ENCODE measurements at places on chromosomes 11 and 22.
A peak's percentile ranks its signal among the peaks of the same experiment; 100 is the strongest.

GRCh38 chr11:134376150-134376921 is 35.7 kb downstream of the B3GAT1 start:
- DNase-seq = no peak

DNA sequence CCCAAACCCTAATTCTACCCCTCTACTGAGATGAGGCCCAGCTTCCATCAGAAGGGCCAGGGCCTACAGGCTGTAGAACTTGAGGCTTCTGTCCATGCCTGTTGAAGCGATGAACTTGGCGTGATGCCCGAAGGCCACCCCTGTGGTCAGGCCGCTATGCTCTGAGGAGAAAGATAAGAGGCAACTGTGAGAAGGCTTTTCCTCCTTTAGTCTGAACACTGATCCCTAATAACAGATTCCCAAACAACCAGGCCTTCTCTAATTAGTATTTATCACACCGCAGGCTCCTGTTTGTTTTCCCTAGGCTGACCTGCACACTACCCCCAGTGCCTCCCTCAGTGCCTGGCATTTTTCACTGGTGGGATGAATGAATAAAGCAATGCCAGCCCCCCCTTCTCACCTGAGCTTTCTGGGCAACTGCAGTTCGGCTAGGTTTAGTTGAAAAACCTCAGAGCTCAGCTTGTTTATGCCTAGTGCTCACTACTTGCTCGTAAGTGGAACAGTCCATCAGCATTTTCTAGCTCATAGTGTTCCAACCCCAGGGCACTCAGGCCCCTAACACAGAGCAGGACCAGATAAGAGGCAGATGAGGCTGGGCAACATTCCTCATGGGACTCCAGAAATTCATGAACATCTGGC is 15.2 kb downstream of the PRPF19 start:
- DNase-seq = no peak

GRCh38 chr22:29690476-29690875 is 29.3 kb upstream of the CABP7 start:
- peak; percentile 62 for DNase-seq

DNA sequence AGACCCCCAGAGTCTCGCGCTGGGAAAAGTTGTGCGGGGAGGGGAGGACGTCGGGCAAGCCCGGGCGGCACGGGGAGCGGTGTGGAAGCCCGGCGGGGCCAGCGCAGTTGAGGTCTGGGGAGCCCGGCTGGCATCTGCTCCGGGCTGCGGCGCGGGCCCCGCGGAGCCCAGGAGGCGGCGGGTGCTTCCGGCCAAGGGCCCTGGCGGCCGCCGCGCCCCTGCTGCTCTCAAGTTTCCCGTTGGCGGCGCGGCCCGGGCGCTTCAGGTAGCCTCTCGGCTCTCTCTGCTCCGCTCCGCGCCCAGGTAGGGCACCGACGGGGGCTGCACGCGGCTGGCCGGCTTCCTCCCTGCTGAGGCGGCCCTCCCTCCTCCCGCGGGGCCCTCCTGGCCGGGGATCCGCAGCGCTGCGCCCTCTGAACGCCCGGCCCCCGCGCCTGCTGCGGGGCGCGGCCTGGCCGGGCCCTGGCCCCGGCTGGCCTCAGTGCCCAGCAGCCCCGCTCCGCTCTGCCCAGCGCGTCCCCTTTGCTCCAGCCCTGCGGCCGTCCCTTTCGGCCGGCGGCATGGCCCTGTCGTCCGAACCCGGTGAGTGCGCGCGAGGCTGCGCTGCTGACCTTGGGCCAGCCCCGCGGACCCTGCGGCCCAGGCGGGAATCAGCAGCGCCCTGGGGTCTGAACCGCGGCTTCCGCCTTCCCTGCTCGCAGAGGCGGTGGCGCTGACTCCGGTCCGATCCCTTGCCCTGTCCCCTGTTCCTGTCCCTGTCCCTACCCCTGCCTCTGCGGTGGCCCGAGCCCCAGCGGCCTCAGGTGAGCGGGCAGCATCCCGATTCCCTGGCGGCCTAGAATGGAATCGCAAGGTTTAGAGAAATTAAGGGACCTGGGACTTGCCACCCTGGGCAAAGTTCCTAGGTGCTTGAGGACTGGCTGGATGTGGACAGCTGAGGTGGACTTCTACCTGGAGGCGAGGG is 4.3 kb upstream of the AMPD3 start:
- DNase-seq = peak; percentile 31

DNA sequence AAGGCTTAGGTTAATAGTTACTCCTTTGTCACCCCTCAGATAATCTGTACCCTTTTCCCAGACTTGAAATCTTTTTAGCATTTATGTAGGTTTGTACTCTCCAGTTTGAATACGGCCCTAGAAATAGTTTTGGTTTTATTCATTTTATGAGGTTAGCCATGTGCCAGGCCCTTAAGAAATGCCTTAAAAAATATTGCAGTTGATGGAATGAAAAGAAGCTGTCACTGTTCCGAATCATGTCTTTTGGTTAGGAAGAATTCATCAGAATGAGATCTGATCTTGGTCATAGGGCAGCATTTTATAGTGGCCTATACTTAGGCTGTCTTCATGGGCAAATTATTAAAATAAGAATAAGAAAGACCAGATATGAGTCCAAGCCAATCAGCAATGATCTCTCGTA is 14.8 kb upstream of the PRSS23 start:
- peak; percentile 84 for DNase-seq

- no peak for DNase-seq
Measured at GRCh38 chr22:47198801-47199251, 436.4 kb downstream of the TBC1D22A start.

DNA sequence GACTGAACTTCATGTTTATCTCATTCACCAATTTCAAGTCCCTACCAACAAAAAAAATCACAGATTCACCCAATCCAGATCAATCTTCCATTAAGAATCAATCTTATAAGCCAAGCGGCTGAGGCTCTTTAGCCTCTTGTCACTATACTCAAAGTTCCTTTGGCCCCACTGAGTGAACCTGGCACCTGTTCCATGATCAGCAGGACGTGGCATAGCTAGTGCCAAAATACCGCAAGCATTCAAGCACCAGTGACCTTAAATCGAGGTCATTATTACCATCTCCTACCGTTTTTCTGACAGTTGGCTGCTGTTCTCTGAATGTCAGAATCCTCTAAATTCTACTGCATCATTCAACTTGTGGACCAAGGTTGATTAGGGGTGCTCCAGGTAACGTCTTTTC is 141.2 kb downstream of the CADM1 start:
- no peak for DNase-seq

DNA sequence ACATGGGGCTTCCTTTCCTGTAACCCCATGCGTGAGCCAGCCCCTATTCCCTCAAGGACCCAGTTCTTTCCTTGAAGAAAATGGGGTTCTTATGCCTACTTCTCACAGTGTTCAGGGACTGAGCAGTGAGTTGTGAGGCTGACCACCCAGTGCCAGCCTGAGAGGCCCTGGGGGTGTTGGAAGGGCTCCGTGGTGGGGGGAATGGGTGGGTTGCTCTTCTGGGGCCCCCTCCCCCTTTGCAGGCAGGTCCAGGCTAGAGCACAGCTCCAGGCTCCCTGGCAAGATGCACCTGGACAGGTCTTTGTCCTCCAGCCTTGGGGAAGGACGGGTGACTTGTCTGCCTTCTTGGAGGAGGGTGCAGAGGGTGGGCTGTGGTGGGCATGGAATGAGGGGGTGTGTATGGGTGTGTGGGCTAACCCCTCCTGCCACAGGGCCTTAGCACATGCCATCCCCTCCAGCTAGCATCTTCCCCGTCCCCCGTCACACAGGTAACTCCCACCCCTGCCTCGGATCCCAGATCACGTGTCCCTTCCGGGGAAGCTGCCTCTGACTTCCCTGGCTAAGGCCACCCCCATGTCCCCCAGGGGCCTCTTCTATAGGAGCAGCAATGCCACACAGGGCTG is 64.6 kb downstream of the MYEOV start:
- no peak for DNase-seq

- DNase-seq = no peak
Measured at GRCh38 chr11:116712428-116712827, 60.4 kb downstream of the BUD13 start.

DNA sequence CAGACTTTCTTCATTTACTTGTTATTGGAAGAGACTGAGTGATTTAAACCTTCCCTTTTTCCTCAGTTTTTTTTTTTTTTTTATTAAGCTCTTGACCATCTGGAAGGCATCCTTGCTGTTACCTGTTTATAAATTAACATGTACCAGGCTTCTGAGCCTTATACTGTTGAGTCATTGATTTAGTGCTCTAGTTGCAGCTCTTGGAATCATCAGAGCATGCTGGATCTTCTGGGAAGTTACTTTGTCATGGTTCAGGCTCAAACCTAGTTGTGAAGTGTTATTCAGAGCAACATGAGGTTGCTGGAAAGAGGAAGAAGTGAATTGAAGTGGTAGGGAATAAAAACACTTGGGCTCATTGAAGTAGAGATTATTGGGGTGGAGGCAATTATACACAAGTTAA is 6.3 kb downstream of the ZDHHC5 start:
- no peak for DNase-seq

- no peak for DNase-seq
Measured at GRCh38 chr11:104791896-104792295, 106.4 kb downstream of the CASP12 start.

DNA sequence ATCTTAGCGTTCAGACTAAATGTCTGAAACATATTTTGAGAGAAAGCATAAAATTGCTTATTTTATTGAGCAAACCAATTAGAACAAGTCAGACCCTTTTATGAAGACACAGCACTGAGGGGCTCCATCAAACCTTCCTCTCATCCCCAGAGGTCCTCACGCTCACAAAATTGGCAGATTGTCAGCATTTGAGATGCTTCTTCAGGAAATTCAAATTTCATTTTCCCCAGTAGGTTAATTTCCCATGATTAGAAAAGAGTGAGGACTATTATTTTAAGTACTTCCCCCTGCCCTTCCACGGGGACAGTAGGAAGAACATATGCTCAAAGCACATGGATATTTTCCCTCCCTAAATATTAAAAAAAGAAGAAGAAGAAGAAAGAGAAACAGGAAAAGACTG is 851.8 kb downstream of the BRD1 start:
- no peak for DNase-seq

DNA sequence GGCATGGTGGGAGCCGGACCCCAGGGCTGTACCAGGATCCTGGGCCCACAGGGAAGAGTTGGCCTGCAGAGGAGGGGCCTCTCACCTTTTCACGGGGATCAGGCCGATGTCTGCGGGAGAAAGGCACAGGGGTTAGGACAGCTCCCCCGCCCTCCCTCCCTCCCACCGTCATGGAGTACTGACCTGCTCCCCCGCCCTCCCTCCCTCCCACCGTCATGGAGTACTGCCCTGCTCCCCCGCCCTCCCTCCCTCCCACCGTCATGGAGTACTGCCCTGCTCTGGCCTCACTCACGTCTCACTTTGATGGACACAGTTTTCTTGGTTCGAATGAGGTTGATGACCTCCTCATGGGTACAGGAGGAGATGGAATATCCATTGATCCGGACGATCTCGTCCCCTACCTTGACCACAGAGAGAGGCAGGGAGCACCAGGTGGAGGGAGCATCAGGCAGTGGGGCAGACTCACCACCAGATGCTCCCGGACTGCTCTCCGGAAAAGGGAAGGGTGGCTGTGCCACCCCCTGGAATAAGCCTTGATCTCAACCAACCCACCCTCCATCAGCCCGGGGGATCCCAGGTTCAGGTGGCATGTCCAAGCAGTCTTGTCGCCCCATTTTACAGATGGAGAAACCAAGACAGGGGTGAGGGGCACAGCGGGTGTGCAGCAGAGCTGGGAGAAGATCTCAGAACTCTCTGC is 17.1 kb downstream of the USH1C start:
- DNase-seq = no peak

DNA sequence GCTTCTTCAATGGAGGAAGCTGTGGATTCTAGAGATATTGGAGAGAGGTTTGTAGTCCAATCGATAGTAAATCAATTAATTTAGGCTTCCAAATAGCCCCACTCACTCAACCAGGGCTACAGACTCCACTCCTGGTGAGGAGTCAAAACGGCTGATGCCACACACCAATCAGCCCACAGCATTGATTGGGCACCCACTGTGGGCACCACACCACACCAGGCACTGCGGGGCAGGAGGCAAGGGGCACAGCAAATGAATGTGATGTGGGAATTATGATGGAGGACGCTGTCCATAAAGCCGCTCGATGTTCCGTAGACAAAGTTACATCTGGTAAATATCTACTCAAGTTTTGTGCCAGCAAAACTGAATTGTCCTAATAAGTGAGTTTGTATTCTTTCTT is 547.3 kb upstream of the CADM1 start:
- no peak for DNase-seq

GRCh38 chr11:12762696-12763324 is 88.6 kb downstream of the TEAD1 start:
- no peak for DNase-seq

- DNase-seq = peak; percentile 32
Measured at GRCh38 chr11:112516261-112516660, 255.6 kb upstream of the PLET1 start.

- no peak for DNase-seq
Measured at GRCh38 chr22:36771356-36772063, 4.4 kb downstream of the IFT27 start.

DNA sequence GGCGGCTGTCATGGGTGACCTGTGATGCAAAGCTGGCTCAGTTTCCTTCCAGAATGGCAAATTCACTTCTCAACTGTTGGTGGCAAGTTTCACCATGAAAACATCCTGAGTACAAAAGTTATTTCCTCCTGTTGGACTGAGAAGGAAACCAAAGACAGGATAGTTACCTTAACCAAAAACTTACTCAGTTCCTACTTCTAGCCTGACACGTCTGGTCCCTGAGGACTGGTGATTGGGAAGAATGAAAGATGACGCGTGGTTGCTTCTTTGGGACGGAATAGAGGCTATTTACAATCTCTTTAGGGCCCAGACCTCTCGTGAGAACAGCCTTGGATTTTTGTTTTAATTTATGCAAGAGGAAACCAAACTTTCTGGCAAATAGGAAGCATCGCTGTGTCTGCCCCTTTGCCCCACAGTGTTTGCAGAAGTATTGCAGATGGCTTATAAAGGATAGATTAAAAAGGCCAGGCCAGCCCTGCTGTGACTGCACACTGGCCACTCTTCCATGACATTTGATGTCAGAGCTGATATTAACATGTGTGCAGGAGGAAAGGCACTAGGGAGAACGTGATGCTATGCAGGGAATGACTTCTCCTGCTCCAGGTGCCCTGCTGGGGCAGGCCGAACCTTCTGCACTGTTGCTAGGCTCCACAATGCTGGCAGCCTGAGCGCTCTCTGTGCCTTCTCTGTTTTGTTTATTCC is 7.6 kb downstream of the VPS26B start:
- DNase-seq = no peak

DNA sequence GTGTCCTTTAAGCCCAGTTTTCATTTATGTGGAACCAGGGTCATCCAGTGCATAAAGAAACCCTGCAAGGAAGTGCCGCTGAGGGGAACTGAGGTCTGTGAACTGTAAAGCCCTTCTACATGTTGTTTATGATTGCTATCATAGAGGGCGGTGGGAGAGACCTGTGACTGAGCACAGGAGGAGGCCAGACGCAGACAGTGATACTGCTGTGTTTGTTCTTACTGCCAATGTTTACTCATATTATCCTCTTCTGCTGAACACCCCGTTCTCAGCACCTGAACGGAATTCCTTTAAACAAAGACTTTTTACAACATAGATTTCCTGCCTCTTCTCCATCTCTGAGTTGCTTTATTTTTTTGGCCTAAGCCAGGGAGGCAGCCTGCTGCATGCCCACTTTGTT is 967 bp upstream of the GALNT18 start:
- no peak for DNase-seq

GRCh38 chr11:120169981-120170698 is 32.2 kb upstream of the TRIM29 start:
- no peak for DNase-seq

- no peak for DNase-seq
Measured at GRCh38 chr11:69369945-69370344, 76.0 kb downstream of the MYEOV start.

Measured in EH (cell line).